ENCODE measurements at places on chromosomes 7 and 10. TPM values are rescaled to one million over a fixed set of nuclear protein-coding genes. Genes with fewer than 3 reads are reported as not detected.

ITGA8 gene
- 3.7 TPM for total RNA-seq

HTR7 gene
- total RNA-seq = 14.3 TPM

CXCL12 gene
- 13.9 TPM for total RNA-seq

STEAP4 gene
- total RNA-seq = 0.41 TPM

RNF133 gene
- total RNA-seq = 0.41 TPM

PTPRZ1 gene
- total RNA-seq = 138 TPM

HOXA5 gene
- total RNA-seq = not detected

CDCA7L gene
- total RNA-seq = 31.4 TPM

PNLIP gene
- not detected for total RNA-seq

DLG5 gene
- total RNA-seq = 33.4 TPM

EGFR gene
- total RNA-seq = 5.3 TPM

DNA sequence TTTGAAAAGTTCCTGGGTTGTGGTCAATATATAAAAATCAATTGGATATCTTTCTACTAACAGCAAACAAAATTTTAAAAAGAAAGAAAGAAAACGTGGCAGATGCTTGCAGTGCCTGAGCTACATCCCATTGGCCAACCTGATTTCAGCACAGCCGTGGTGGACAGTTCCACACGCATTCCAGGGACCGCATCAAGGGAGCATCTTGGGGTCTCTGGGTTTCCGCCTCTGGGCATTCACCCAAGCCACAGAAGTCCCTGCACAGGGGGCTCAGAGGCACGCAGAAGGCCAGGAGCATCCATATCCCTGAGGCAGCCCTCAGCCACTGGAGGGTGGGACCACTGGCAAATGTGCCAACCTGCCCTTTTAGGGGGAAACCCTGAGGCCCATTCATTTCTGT is 254.5 kb upstream of the RNF32 start:
- no peak for DNase-seq

DNA sequence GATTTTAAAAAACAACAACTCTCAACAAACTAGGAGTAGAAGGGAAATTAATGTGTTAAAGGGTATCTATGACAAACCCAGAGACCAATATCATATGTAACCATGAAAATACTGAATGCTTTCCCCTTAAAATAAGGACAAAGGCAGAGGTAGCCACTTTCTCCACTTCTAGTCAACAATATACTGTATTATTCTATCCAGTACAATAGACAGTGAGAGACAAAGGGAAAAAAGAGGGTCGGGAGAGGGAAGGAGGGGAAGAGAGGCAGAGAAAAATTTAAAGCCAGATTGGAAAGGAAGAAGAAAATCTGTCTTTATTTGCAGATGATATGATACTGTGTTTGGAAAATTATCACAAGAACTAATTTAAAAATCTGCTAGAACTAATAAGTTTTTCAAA is 39.1 kb upstream of the WDFY4 start:
- DNase-seq = no peak

- no peak for DNase-seq
Observed at GRCh38 chr10:19347621-19348020, 299.0 kb downstream of the MALRD1 start.

DNA sequence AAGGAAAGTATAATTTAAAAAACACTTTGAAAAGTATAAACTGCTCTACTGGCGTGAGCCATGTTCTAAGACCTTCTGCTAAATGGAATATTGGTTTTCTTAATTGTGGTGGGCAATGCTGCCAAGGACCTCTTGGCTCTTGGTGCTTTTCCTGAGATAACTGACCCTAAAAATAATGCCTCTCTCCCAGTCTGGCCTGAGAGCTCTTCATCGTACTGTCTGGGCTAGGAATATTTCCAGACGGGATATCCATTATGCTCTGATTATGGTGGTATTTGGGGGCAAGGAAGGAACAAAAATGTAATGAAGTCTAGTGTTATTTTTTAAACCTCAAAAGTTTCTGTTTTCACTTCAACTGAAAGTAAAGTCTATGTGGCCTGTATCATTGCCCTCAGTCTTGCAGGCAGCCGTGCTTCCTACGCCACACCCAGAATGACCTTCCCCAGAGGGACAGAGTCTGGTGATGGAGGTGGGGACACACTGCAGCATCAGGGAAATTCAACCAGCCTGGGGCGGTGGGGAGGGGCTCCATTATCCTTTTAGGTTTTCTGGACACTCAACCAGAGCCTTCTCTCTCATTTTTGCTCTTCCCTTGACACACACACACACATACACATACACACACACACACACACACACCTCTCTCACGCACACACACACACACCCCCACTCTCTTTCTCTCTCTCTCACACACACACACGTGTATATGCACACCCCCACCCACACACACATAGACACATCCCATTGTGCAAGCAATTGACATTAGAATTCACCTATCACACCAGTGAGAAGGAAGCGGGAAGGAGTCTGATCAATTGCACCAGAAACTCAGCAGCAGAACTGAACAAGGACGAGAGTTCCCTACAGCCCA is 99.6 kb downstream of the LRRC18 start:
- DNase-seq = no peak
